ENCODE measurements at places on chromosomes 11 and 22.

- no peak for DNase-seq
Measured at GRCh38 chr11:112564228-112564955, 303.7 kb upstream of the PLET1 start.

DNA sequence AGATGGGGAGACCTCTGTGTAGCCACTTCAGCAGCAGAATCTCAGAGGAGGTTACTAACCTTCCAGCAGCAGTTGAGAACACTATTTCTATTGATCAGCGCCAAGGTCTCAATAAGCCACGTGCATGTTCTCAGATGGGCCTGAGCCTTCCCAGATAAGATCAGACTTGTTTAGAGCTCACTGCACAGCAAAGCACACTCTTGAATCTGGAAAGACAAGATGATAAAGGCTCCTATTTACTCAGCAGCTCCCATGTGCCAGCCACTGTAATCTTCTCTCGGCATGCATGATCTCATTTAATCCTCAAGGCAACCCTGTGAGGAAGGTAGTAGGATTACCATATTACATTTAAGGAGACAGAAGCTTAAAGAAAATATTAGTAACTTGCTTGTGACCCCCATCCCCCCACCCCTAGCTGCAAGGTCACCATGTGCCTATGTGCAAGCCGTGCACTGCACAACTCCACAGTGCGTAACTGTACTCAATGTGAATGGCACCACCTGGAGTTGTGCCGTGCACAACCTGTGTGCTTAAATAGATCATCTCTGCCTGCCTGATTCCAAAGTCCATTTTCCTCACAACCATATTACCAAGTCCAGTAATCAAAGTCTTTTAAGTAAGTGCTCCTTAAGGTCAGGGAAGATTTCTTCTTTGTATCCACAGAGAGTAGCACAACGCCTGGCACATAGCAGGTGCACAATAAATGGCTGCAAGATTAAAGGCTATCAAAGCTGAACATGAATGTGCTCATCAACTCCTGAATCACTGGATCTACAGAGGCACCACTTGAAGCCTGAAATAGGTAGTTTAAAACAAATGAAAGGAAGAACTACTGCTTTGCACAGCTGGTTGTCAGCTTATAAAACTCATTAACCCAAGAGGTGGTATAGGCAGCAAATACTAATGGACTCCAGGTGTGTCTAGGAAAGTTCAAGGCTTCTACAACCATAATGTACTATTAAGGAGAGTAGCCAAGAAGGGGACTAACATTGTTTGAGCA lies 293.8 kb downstream of the BUD13 start:
- DNase-seq = no peak

- DNase-seq = no peak
Measured at GRCh38 chr11:110966131-110966530, 253.9 kb upstream of the ARHGAP20 start.

DNA sequence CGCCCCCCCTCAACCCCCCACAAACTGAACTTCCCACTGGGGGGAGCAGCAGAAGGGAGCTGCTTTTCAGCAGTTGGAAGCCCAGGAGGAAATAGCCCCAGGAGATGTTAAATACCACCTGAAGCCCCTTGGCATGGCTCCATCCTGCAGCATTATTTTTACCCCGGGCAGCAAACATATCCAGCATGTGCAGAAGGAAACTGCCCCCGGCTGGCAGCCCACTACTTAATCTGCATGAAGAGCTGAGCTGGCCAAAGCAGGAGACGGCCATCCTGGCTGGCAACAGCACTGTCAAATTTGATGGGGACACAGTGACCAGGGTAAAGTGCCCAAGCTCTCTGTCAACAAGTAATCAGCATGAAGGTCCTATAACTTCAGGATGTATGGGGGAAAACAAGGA lies 32.0 kb downstream of the BUD13 start:
- peak; percentile 53 for DNase-seq

All from posterior vena cava (tissue), 2 donors.